ENCODE measurements at places on chromosomes 16 and 17. TPM values are rescaled to one million over a fixed set of nuclear protein-coding genes. Genes with fewer than 3 reads are reported as not detected.

- no peak overlapping the region for H3K4me3 ChIP-seq
- no peaks in the 10 kb centered on the region for H3K27me3 ChIP-seq
- H3K36me3 ChIP-seq, result peaks cover 3% of the 10 kb centered on the region
- no peak overlapping the region for H3K27ac ChIP-seq
- DNase-seq, result no peak
- H3K4me1 ChIP-seq, result peaks cover 53% of the 10 kb centered on the region
These were observed 2.2 kb upstream of the PDPK1 start for GRCh38 chr16:2535625-2536013.

The ABCA6 gene
- total RNA-seq, result 0.22 TPM

DNA sequence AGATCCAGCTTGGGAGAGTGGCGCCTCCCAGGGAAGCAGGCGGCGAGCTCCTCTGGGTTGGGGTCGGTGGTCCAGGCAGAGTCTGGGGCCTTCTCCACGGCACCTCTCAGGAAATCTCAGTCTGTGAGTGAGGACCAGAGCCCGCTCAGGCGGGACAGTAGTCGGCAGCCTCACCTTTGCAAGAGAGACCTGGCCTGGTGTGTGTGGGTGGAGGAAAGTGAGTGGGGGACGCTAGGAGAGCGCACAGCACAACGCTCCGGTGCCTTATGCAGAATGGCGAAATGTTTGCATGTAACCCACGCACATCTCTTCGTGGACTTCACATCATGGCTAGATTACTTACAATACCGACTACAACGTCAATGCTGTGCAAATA is 2.2 kb downstream of the AHSP start:
- no peak overlapping the region for H3K27ac ChIP-seq
- peaks cover 4% of the 10 kb centered on the region for H3K4me1 ChIP-seq
- H3K4me3 ChIP-seq, result peak overlapping the region; percentile 20
- H3K36me3 ChIP-seq, result no peaks in the 10 kb centered on the region

- H3K4me1 ChIP-seq, result peaks cover 4% of the 10 kb centered on the region
- H3K27me3 ChIP-seq, result no peaks in the 10 kb centered on the region
- H3K27ac ChIP-seq, result no peak overlapping the region
These were observed 7.5 kb upstream of the ITGAX start for GRCh38 chr16:31347445-31347844.

- no peaks in the 10 kb centered on the region for H3K27me3 ChIP-seq
- no peak for DNase-seq
- peaks cover 30% of the 10 kb centered on the region for H3K4me1 ChIP-seq
These were observed 34.1 kb downstream of the AXIN2 start for GRCh38 chr17:65527381-65527780.

- H3K27ac ChIP-seq, result no peak overlapping the region
- peak; percentile 45 for DNase-seq
- H3K36me3 ChIP-seq, result no peaks in the 10 kb centered on the region
- no peak overlapping the region for H3K4me3 ChIP-seq
- H3K4me1 ChIP-seq, result peaks cover 5% of the 10 kb centered on the region
These were observed 91.0 kb downstream of the GSG1L start for GRCh38 chr16:27972500-27972899.

The CASKIN2 gene
- total RNA-seq, result 0.25 TPM

- no peak for DNase-seq
- H3K4me3 ChIP-seq, result no peak overlapping the region
- H3K36me3 ChIP-seq, result no peaks in the 10 kb centered on the region
- no peaks in the 10 kb centered on the region for H3K4me1 ChIP-seq
- H3K27me3 ChIP-seq, result no peaks in the 10 kb centered on the region
These were observed 96.6 kb downstream of the ENGASE start for GRCh38 chr17:79171188-79171587.

The IQCK gene
- total RNA-seq, result 1.7 TPM

GRCh38 chr17:31008374-31009041 is 37.7 kb downstream of the RNF135 start:
- H3K27ac ChIP-seq, result no peak overlapping the region
- DNase-seq, result peak; percentile 46
- no peaks in the 10 kb centered on the region for H3K36me3 ChIP-seq
- H3K27me3 ChIP-seq, result no peaks in the 10 kb centered on the region

The GPATCH8 gene
- total RNA-seq, result 76.9 TPM

DNA sequence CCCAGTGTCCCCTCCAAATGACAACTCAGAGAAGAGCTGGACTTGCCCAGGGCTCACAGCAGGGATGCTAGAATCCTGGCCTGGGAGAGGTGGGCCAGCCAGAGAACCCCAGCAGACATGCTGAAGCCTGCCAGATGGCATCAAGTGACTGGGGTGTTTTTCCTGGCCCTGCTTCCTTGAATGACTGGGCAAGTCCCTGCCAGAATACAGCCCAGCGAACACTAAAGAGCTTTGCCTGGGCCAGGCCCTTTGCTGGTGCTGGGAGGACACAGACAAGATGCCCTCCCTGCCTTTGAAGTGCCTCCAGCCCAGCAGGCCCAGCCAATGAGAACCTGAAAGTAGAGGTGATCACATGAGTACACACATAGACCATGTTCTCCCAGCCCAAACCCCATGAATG is 11.5 kb downstream of the ZNF319 start:
- no peak overlapping the region for H3K27ac ChIP-seq
- H3K36me3 ChIP-seq, result peaks cover 9% of the 10 kb centered on the region
- peaks cover 31% of the 10 kb centered on the region for H3K4me1 ChIP-seq
- no peak for DNase-seq
- H3K27me3 ChIP-seq, result no peaks in the 10 kb centered on the region
- no peak overlapping the region for H3K4me3 ChIP-seq

The C16orf89 gene
- total RNA-seq, result not detected
